ENCODE measurements at places on chromosomes 12 and 14. TPM values are rescaled to one million over a fixed set of nuclear protein-coding genes. Genes with fewer than 3 reads are reported as not detected.

CMA1 gene
- not detected for total RNA-seq

KIF26A gene
- total RNA-seq = 2.2 TPM

- no peaks in the 10 kb centered on the region for H3K36me3 ChIP-seq
- H3K4me3 ChIP-seq = no peak overlapping the region
- H3K27ac ChIP-seq = peak overlapping the region; percentile 48
- H3K4me1 ChIP-seq = no peaks in the 10 kb centered on the region
- H3K27me3 ChIP-seq = no peaks in the 10 kb centered on the region
Measured at GRCh38 chr12:26264215-26264838, 69.0 kb downstream of the SSPN start.

- no peaks in the 10 kb centered on the region for H3K27me3 ChIP-seq
- H3K36me3 ChIP-seq = no peaks in the 10 kb centered on the region
- H3K4me3 ChIP-seq = no peak overlapping the region
- no peak overlapping the region for H3K27ac ChIP-seq
- no peaks in the 10 kb centered on the region for H3K4me1 ChIP-seq
Measured at GRCh38 chr14:105335735-105336476, 21.4 kb downstream of the PACS2 start.

- no peaks in the 10 kb centered on the region for H3K36me3 ChIP-seq
- no peak overlapping the region for H3K27ac ChIP-seq
- DNase-seq = no peak
- H3K27me3 ChIP-seq = no peaks in the 10 kb centered on the region
- H3K4me1 ChIP-seq = no peaks in the 10 kb centered on the region
Measured at GRCh38 chr12:58804749-58805148, 115.6 kb downstream of the LRIG3 start.
